T-helper 17 cell (primary cell): ENCODE measurements at places on chromosomes 7 and 10. TPM values are rescaled to one million over a fixed set of nuclear protein-coding genes. Genes with fewer than 3 reads are reported as not detected.

GRCh38 chr7:8212638-8213037 lies 49.3 kb downstream of the ICA1 start:
- DNase-seq = no peak

- no peak for DNase-seq
Measured at GRCh38 chr10:99880080-99880835, 97.8 kb downstream of the ABCC2 start.

- no peak for DNase-seq
Measured at GRCh38 chr7:133696056-133696455, 431.1 kb upstream of the LRGUK start.

GRCh38 chr7:1227814-1228544 lies 4.7 kb upstream of the UNCX start:
- DNase-seq = no peak

DNA sequence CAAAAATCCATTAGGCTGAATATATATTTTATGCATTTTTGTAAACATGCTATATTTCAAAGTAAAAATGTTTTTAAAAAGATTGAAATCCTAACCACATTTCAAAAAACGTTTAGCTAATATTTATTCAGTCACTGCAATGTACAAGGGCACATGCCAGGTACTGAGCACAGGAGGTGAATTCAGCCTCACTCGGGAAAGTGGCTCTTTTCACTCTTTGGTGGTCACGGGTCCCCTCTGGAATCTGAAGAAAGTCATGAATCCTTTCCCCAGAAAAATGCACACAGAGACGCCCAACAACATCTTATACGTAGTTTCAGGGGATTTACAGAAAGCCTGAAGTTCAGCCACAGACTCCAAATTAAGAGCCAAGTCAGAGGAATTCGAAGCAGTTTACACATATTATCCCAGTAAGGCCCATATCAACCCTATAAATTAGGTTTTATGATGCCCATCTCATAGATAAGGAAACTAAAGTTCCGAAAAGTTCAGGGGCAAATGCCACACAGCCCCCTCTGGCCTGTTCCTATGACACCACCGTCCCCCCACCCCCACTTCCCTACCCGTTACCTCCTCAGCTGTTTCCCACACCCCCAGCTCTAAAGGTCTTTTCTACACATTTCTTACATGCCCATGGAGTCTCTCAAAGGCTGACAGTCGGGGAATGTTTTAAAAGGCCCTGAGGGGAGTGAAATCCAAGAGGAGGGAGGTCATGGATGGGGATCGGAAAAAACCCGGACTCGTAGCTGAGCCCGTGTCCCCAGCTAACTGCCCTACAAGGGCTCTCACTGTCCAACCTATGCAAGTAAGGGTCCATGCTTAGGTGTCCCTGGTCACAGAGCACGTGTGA lies 9.6 kb upstream of the SVOPL start:
- DNase-seq = no peak

- no peak for DNase-seq
Measured at GRCh38 chr7:133863362-133864061, 263.6 kb upstream of the LRGUK start.

GRCh38 chr10:132453470-132453861 lies 56.5 kb downstream of the PWWP2B start:
- no peak for DNase-seq

DNA sequence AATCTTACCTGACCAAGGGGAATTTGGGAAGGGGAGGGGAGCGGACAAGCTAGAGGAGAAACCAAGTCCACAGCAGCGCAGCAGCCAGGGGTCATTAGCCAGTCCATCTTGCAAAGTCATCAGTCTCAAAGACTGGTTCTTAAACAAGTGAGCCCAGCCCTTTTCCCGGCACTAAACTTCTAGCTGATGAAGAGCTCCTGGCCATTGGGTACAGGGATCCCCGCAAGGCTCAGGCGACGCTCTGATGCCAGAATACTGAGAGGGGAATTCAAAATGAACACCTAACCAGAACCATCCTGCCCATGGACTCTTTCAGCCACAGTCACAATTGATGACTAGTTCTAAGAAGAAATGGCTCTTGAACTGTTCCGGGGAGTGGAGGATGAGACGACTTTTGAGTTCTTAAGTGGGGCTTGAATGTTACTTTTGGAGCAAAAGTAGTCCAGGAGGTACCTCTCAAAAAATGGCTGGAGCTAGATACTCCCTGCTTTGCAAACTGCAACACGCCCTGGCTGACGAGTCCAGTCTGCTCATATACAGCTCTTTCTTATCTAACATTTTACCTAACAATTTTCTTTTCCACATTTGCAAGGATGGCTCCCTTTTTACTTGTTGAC lies 2.5 kb upstream of the TWIST1 start:
- DNase-seq = no peak

DNA sequence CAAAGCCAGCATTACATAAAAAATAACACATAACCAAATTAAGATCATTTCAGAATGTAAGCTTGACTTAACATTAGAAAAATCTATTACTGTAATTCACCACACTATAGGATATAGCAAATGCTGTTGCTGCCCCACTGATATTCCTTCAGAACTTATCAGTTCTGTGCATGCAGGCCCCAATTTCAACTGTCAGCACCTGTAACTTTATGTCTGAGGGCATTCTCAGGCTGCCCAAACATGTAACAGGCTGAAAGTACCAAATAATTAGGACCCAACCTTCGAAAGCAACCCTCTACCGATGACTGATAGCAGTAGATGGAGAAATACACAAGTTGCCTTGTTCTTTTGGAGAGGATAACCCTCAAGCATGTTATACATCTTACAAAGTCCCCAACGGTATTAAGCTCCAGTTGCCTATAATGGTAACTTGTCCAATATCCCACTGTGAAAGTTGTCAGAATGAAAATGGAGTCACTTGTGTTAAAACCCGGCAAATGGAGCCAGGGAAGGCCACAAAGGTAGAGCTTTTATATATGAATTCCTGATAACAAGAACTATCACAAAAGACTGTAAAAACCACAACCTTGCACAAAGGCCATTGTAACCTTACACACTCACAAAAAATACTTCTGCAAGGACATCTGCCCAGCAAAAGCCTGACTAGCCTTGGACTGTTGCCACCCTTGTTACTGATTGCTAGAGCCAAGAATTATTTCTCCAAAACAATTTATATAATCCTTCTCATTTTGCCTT lies 66.9 kb upstream of the ZNF746 start:
- no peak for DNase-seq

DNA sequence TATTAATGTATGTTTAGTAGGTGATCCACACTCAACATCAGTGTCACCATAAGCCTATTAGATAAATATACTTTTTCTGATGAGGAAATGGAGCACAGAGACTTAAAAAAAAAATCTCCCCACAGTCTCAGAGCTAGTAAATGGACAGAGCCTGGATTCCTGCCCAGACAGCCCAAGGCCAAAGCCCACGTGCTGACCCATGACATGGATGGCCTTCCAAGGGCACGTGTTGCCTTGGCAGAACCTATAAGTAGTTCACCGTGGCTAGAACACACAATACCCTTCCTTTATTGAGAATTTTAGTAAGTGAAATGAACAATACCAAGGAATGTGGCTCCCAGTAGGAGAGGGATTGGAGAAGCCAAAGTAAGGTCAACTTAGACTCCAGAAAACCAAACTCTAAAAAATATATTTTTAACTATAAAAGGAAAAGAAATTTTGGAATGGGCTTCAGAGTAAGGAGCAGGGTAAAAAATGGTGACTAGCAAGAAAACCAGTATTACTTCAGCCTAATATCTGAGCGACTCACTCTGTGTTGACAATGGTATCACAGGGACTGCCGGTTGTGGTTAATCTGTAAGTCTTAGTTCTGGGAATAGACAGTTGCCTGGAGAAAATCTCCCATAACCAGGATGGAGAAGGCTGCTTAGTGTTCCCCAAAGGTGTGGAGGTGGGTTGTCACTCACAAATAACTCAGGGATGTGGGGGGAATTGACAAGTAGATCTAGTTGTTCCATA lies 223.0 kb downstream of the SORCS1 start:
- DNase-seq = no peak

DNA sequence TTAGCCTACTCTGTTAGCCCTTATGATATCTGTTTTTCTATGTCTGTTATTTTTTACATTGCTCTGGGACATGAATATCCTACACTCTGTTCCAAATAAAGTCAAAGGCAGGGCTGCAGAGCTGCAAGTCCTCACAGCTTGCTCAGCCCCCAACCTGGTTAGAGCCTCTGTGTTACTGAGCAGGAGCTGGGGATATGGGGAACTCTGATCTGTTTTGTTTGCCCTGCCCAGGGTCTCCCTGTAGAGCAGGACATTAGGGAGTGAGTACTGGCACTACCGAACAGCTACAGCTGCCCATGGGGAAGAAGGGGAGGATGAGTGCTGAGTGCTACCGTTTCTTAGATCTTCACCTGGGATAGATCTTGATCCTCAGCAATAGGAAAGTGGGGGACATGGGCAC lies 32.8 kb upstream of the FGL2 start:
- no peak for DNase-seq

GRCh38 chr10:80283536-80284199 lies 5.8 kb downstream of the MAT1A start:
- DNase-seq = no peak

Gene SEPTIN7
- total RNA-seq = 220 TPM

Gene ANKRD7
- total RNA-seq = not detected

- no peak for DNase-seq
Measured at GRCh38 chr7:75689246-75690099, 49.3 kb downstream of the HIP1 start.

Gene DNAJC1
- 20.9 TPM for total RNA-seq

GRCh38 chr7:45460379-45460778 lies 113.8 kb upstream of the ADCY1 start:
- no peak for DNase-seq

Gene CRHR2
- total RNA-seq = not detected

DNA sequence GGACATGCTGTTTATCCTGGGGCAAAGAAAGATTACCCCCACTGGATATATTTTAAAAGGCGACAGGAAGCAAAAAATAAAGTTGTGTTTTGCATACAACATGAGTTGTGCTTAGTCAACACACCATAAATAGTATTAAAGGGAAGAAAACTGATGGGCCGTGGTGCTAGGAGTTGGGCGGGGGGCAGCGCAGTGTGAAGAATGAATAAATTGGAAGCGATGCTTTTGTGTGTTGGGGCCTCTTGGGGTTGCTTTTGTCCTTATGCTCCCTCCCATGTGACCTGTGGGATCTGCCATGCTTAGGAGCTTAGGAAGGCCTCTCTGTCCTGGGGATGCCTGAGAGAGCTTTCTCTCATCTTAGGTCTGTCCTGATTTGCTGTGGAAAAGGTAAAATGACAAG lies 35.0 kb upstream of the AGR3 start:
- no peak for DNase-seq

DNA sequence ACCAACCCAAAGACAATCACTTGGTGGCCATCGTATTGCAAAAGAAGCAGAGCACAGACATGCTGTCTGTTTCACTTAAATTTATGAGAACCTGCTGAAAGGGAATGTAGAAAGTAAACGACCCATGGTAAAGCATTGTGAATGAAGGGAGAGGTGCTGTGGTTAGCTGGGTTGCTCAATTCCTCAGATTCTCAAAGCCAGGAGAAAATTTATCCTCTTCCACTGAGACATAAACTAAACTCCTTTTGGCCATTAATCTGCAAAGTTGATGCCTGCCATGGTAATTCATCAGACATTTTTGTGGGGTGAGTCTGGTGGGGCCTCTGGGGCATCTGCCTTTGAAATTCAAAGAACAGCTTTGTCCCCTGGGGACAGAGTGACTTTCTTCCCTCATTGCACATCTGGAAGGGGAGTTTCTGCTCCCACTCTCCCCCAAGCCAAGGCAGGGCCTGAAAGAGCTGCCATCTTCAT lies 951.0 kb downstream of the LRMDA start:
- DNase-seq = no peak

Gene CHST15
- 3.3 TPM for total RNA-seq
